ENCODE measurements at places on chromosomes 2 and 18. TPM values are rescaled to one million over a fixed set of nuclear protein-coding genes. Genes with fewer than 3 reads are reported as not detected.

The LYG2 gene
- not detected for total RNA-seq

The ALPG gene
- not detected for total RNA-seq

The NFATC1 gene
- 7.0 TPM for total RNA-seq

The HNMT gene
- total RNA-seq = 37.7 TPM

The CLEC4F gene
- 0.09 TPM for total RNA-seq

The NT5DC4 gene
- total RNA-seq = not detected

The SCN7A gene
- total RNA-seq = 57.8 TPM

The STK36 gene
- 18.8 TPM for total RNA-seq

The TFPI gene
- total RNA-seq = 46.9 TPM

The CTLA4 gene
- total RNA-seq = 0.31 TPM

The GBX2 gene
- total RNA-seq = not detected

The TTR gene
- total RNA-seq = 0.27 TPM

The MTA3 gene
- 22.5 TPM for total RNA-seq

The GKN1 gene
- 0.09 TPM for total RNA-seq

The KCNF1 gene
- 2.0 TPM for total RNA-seq

The CPLX4 gene
- total RNA-seq = not detected

The CMPK2 gene
- 3.2 TPM for total RNA-seq

The CPS1 gene
- 2.1 TPM for total RNA-seq

The TMEM247 gene
- not detected for total RNA-seq

The ZNF892 gene
- total RNA-seq = 6.2 TPM

The CRYGD gene
- not detected for total RNA-seq

The ANKRD30BL gene
- 0.22 TPM for total RNA-seq

The SCYGR1 gene
- not detected for total RNA-seq

The COLEC12 gene
- 65.5 TPM for total RNA-seq

The ABHD3 gene
- total RNA-seq = 6.9 TPM

The TUBB8B gene
- not detected for total RNA-seq

The CXCR1 gene
- not detected for total RNA-seq

The DLGAP1 gene
- total RNA-seq = 2.8 TPM

The FOXI3 gene
- total RNA-seq = not detected

The BMP10 gene
- not detected for total RNA-seq

The RUFY4 gene
- 0.27 TPM for total RNA-seq

The ACVR1C gene
- total RNA-seq = 0.09 TPM

The NPHP1 gene
- 6.9 TPM for total RNA-seq

The EIF2B4 gene
- total RNA-seq = 22.5 TPM

The IL36G gene
- total RNA-seq = 0.31 TPM

The PAX8 gene
- 0.44 TPM for total RNA-seq

The EMX1 gene
- not detected for total RNA-seq

The ALLC gene
- 0.09 TPM for total RNA-seq

The DSG4 gene
- total RNA-seq = not detected

The NBAS gene
- total RNA-seq = 57.5 TPM

The LRRC30 gene
- 6.5 TPM for total RNA-seq

The LDLRAD4 gene
- 20.8 TPM for total RNA-seq

The ZNF385B gene
- 3.9 TPM for total RNA-seq

The RGPD3 gene
- total RNA-seq = 0.44 TPM

Measured in muscle of leg (tissue), 16 donors.